ENCODE measurements at places on chromosomes 5 and 9.

DNA sequence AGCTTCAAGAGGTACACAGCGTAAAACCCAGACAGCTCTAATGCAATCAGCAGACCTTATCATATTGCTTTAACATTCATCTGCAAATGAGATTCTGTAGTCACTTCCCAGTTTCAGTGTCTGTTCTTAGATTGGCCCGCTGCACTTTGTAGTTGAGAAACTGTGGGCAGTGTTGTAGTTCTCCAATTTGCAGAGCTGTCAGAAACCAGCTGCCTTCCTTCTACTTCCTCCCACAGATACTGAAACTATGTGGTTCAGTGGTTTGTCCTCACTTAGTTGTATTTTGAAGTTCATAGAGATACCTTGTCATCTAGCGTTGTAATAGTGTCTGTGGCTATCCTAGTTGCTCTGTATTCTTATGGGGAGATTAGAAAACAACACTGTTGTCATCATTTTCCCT is 39.6 kb upstream of the TRIM36 start:
- DNase-seq, result no peak

- no peak for DNase-seq
Observed at GRCh38 chr5:115179394-115180164, 9.9 kb upstream of the TRIM36 start.

DNA sequence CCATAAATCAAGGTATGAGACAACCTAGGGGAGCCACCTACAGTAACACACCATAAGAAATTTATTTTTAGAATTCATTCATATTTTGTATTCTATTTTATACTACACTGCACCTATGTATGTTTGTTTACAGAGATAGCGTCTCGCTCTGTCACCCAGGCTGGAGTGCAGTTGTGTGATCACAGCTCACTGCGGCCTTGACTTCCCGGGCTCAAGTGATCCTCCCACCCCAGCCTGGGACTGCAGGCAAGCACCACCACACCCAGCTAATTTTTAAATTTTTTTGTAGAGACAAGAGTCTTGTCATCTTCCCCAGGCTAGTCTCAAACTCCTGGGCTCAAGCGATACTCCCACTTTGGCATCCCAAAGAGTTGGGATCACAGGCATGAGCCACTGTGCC is 25.4 kb downstream of the MAPKAP1 start:
- no peak for DNase-seq

DNA sequence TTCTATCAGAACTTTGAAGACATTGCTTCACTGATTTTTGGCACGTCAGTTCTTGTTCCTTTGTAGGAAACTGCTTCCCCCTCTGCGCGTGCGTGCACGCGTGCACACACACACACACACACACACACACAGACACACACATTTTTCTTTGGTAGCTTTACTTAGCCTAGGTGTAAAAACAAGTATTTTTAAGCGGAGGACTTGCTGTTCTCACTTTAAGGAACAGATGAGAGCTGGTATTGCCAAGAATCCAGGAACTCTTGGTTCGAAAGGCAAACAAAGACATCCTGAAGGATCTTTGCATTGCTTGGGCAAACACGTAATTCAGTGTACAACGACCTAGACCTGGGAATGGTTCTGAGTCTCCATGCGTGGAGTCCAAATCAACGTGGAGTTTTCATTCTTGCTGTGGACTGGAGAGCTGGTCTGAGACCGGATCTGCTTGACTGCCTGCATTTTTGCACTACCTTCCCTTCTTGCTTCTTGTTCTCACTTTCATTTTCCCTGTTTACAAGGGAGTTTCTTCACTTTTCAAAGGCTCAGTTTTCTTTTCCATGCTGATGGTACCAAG is 8.2 kb downstream of the TMEM268 start:
- DNase-seq, result no peak

DNA sequence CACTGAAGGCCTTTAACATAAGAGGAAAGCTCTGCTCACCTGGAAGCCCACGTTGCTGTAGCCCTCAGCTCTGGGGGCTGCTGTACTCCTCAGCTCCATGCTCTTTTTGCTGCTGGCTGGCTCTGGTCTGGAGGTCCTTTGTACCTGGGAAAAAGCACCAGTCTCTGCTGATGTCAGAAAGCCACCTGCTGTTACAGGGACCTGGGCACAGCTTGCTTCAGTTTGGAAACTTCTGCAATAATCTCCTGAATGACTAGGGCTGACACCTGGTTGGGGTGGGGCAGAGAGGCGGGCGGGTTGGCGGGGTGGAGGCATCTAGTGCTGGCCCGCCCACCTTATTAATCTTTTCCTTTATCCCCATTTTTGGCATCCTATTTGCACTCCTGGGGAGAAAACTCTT is at the start of gene SLC28A3:
Gene SLC28A3, minus strand, starts transcription at position 224 of the 400 bp plus-strand sequence. Its CDS starts 125 bp downstream, at position 99.
- no peak for DNase-seq
